NCI-H510A treated with DMSO at 0.1 percent for 48 hours (cell line): ENCODE measurements at places on chromosomes 6 and 20.

- no peak for DNase-seq
These were observed 65.7 kb downstream of the MRPL14 start for GRCh38 chr6:44061375-44062104.

- no peak for DNase-seq
These were observed 79.8 kb downstream of the RTN4IP1 start for GRCh38 chr6:106549521-106549920.

DNA sequence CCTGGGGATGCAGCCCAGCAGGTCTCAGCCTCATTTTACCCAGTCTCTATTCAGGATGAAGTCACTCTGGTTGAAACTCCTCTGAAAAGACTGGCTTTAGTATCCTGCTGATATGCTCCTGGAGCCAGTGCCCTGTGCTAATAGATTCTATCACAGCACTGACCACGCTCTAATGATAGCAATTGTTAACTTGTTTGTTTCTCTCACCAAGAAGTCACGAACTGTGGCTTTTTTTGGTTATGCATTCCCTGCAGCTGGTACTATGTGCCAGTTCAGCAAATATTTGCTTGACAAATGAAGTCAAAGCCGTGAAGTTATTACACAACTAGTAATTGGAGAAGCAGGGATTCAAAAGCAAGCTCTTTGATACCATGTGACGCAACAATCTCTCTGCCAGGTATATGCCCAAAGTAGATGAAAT is 754.6 kb downstream of the KIF16B start:
- peak; percentile 89 for DNase-seq

GRCh38 chr20:37749218-37749617 is 55.4 kb downstream of the CTNNBL1 start:
- no peak for DNase-seq

DNA sequence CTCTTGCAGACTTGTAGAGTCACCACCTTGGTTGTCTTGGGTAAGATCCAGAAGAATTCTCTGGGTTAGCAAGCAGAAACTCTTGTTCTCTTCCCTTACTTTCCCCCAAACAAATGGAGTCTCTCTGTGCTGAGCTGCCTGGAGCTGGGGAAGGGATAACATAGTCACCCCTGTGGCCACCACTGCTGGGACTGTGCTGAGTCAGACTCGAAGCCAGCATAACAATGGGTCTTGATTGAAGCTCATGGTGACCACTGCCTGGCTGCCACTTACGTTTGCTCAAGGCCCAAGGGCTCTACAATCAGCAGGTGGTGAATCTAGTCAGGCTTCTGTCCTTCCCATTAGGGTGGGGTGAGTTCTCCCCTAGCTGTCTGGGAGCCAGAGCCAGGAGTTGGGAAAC is 15.4 kb upstream of the ERVFRD-1 start:
- DNase-seq = no peak

- no peak for DNase-seq
These were observed 216.8 kb upstream of the SGK1 start for GRCh38 chr6:134534708-134535149.

DNA sequence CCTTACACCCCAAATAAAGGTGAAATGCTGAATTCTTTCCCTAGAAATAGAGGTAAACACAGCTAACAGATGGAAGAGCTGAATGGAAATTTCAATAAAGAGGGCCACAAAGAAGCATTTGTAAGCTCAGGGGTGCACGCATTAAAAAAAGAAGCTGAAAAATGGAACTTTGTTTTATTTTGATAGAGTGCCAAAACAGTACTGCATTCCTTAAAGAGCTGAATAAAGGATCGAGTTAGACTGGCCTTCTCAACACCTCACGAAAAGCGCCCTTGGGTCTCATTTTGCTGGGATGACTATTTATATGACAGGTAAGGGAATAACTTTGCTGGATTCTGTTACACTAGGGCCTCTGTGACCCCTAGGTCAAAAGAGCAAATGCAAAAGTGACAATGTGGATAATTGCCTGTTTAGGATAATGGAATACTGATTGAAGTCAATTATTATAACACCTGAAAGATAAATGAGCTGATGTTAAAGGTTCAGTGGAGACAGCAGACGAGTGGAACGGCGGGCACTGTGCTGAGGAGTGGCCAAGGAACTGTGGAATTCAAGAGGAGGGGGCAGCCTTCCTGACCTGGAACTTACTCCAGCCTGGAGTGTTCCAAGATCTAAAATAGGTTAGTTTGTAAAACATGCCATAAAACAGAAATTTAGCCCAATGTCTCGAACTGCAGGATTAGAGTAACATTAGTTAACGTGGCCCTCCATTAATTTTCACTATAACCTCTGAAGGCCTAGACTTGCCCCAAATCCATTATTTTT is 168.4 kb downstream of the FOXC1 start:
- DNase-seq = no peak

- DNase-seq = no peak
These were observed 123.8 kb upstream of the NAA20 start for GRCh38 chr20:19893356-19893755.

- no peak for DNase-seq
These were observed 69.2 kb downstream of the PLEKHG1 start for GRCh38 chr6:150668900-150669302.

GRCh38 chr6:28588666-28589065 is 63.0 kb downstream of the GPX5 start:
- DNase-seq = no peak

- no peak for DNase-seq
These were observed 735.7 kb upstream of the HS3ST5 start for GRCh38 chr6:115078555-115078954.

- DNase-seq = peak; percentile 91
These were observed 541.0 kb upstream of the SPTLC3 start for GRCh38 chr20:12467758-12468157.

- DNase-seq = no peak
These were observed 337.6 kb downstream of the BTBD9 start for GRCh38 chr6:38302081-38302480.

DNA sequence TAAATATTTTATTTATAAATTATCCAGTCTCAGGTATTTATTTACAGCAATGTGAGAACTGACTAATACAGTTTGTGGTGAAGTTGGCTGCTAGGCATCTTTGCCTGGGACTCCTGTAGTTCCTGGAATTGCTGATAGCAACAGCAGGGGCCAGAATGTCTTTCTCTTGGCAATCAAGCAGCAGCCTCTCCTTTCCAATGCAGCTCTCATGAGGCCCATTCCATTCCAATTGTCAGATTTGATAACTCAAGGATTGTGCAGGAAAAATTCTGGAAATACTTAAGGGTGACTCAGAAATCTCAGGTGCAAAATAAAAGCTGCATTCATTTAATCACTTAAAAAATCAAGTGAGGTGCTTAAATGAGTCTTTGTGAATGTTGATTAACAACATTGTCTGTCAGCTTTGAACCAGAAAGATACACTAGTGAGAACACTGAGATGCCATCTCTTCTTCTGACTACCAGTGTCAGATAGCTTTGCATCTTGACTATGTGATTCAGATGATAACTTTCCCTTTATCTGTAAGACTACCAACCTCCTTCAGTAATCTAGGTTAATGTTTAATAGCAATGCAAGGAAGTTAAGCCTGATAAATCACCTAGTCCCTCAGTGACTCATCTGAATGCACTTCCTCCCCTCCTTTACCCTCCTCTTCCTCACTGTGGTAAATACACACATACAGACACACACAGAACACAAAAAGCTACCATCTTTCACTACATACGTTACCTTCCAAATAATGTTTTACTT is 32.1 kb upstream of the COL21A1 start:
- DNase-seq = no peak

GRCh38 chr20:6070829-6071695 is 17.2 kb upstream of the LRRN4 start:
- DNase-seq = no peak

DNA sequence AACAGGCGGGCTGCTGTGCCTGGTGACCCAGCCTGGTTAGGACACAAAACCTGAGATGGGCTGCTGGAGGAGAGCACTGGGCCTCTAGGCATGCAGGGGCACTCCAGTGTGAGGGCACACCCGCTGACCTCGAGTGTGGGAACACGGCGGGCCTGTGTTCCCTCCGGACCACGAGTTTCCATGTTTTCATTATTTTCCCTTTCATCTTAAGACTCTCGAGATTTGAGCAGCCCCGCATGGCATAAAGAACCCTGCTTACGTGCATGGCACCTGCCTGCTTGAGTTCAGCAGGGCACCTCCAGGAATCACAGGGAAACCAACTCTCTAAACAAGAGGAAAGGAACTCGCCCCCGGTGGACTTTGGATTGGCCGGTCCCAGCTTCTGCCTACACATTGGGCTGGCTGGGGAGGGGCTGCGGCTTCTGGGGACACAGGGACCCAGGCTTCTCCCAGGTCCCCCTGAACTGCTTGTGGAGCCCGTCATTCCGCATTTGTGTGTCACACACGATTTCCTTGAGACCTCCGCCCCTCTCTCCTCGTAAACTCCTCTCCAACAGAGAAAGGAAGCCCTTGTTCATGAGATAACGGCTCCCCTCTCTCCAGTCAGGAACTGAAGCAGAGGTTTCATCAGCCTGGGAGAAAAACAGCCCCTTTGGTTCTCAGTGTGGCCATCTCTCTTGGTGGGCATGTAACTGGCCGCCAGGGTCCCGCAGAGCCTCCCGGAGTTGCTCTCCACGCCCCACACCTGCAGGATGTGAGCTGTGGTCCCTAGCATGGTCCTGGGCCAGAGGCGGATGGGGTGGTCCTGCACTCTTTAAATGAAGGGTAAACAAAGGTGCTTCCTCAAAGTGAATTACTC is 181.8 kb downstream of the TTLL2 start:
- DNase-seq = no peak

DNA sequence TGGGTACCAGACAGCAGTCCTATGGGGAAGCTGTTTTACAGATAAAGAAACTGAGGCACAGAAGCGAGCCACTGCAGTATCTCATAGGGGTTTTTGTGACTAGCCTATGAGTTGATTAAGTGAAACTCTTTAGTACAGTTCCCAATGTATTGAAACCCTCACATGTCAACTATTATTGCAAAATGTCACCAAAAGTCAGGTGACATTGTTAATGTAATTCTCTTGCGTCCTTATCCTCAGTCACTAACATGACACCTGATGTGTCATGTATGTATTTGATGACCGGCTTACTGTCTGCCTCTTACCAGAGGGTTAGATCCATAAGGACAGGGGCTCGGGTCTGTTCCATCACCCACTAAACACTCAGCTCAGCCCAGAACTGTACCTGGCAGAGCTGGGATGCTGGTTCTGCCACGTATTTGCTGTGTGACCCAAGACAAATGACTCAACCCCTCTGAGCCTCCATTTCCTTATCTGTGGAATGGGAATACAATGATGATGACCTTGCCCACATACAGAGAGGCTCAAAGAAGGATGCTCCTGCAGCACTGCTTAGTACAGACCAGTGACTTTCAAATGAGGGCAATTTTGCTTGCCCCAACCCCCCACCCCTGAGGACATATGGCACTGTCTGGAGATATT is 32.9 kb downstream of the PREX1 start:
- DNase-seq = no peak

DNA sequence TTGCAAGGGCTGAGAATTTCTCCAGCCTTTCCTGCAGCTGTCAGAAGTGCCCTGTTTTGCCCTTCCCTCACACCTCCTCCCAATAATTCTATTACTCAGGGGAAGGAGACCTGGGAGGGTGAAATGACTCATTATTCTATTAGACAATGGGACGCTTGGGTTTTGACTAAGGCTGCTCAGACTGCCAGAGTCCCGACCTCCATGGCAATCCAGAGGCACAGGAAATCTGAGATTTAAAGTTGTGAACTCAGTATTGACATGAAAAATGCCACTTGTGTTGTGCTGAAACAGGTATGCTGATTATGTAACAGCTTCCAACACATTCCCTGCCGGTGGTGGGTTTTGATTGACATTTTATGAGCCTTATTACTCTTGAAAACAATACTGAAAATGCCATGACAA is 625.9 kb upstream of the FLRT3 start:
- no peak for DNase-seq

GRCh38 chr6:156027248-156027626 is 571.6 kb upstream of the NOX3 start:
- DNase-seq = no peak

DNA sequence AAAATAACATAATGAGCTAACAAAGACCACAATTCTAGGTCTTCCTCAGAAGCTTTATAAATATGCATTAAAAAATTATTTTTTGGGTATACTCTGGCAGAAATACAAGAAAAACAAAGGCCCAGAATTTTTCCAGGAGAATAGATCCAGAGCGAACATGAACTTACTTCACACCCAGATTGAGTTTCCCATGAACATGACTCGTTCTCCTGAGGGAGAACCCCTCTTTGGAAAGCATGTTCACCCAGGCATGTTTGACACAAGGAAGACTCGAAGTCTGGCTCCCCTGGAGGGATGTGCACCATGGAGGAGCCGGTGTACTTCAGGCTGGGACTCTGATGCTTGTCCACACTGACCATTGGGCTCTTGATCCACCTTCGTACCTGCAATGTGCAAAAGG is 56.1 kb downstream of the SGK1 start:
- no peak for DNase-seq

DNA sequence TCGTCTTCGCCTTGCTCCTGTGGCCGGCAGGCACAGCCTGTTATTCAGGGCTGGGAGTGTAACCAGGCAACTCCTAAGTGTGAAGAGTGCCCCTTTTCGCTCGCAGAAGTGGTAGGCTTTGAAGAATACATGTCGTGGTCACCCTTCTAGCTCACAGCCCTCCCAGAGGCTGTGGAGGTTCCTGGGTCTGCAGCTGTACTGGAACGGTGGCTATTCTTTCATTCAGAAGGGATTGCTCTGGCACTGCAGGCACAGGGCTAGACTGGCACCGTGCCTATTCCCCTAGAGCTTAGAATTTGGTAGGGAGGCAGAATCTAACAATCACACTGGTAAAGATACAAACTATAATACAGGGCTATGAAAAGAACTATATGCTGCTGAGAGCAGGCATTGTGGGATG is 1.1 kb upstream of the SRSF12 start:
- DNase-seq = no peak

DNA sequence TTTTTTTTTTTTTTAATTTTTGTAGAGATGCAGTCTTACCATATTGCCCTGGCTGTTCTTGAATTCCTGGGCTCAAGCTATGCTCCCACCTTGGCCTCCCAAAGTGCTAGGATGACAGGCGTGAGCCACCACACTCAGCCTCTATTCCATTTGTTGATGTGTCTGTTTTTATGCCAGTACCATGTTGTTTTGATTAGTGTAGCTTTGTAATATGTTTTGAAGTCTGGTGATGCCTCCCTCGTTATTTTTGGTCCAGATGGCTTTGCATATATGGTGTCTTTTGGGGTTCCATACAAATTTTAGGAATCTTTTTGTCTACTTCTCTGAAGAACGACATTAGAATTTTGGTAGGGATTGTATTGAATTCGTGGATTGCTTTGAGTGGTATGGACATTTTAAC is 193.2 kb downstream of the ADGB start:
- no peak for DNase-seq

GRCh38 chr20:44137266-44137801 is 49.7 kb downstream of the JPH2 start:
- DNase-seq = no peak

DNA sequence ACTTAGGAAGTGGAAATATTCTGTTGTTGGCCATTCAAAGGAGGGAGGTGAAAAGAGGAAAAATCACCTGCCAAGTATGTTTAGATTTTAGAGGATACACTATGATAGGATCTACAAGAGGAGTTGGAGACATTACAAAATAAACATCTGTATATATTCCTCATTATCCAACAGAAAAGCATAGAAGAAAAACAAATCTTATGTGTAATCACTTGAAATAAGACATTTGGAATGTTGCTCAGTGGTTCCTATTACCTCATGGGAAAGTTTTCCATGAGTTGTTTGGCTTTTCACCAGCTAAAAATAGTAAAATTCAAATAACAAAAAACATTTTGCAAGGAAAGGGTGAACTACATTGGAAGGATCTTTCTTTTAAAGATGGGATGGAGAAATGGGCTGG is 76.7 kb upstream of the CARMIL1 start:
- no peak for DNase-seq
